ENCODE measurements at places on chromosomes 4 and X.

- no peak for DNase-seq
Observed at GRCh38 chrX:124215786-124216185, 116.7 kb upstream of the TEX13D start.

GRCh38 chr4:109243871-109244270 is 58.6 kb downstream of the COL25A1 start:
- DNase-seq: no peak

DNA sequence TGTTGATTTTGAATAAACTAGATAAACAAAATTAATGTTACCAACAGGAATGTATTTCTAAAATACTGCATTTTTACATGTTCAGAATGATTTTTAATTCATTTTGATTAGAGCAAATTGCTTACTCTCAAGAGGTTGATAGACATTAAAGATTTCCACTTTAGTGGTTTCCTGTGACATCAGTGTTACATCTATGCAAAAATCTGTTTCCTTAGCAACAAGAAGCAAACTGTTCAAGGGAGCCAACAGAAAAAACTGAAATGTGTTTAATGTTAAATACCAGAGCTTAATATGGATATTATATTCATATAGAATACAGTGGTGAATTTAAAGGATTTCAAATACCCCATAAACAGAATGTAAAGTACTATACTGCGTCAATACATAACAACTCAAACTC is 277.8 kb downstream of the GABRG1 start:
- no peak for DNase-seq

DNA sequence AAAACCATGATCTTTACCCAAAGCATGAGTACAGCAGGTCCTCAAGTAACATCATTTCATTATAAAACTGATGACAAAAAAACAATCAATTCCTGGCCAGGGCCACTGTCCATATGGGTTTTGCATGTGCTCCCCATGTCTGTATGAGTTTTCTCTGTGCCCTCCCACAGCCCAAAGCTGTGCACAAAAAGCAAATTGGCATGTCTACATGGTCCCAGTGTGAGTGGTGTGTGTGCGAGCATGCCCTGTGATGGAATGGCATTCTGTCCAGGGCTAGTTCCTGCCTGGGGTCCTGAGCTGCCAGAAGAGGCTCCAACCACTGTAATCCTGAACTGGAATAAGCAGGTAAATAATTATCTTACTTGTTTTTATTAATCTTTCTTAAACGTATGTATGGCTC is 28.4 kb downstream of the SMARCA1 start:
- DNase-seq: no peak

GRCh38 chr4:90113881-90114457 is 13.2 kb upstream of the CCSER1 start:
- DNase-seq: no peak

DNA sequence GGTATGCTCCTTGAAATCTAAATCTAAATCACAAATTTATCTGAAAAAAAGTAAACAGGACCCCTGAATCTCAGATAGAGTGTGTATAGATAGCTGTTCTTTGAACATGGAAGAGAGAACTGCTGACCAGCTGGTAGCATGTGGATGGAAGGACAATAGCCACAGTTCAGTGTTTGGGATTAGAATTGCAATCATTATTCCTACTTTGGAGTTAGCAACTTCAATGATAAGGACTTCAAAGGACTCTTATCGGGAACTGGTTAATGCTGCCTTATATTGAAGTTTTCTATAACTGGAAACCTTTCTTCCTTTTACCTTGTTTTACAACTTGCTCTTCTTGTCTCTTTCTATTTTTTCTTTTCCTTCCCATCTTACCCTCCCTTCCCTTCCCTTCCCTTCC is 5.0 kb downstream of the AFM start:
- DNase-seq: no peak

GRCh38 chrX:137151403-137151802 is 117.6 kb upstream of the GPR101 start:
- DNase-seq: no peak

DNA sequence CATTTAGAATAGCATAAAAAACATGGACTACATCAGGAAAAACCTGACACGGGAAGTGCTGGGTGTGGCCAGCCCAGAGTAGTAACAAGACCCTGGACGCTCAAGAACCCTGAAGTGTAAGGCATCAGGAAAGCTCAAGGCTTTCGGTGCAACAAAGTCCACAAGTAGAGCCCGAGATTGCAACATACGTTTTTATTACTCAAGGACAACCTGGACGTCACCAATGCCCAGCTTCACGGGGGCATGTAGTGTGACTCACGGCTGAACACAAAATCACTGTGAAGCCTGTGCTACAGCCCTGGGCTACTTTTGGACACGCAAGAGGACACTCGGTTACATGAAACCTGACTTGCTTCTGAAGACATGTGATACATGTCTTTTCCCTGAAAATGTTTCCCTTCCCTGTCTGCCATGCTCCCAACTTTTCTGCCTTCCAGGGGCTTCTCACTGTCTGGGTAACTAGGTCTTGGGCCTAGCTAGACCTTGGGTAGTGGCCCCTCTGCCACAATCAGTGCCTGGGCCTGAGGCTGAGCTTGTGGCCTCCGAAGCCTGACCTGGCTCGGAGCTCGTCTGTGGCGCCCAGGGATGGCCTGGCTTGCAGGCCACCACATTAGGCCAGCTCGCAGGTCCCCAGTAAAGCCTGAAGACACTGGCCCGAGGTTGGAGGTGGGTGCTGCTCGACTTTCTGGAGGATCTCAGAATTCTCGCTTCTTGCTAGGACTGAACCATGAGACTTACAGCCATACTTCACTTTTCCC is 9.2 kb downstream of the IRAK1 start:
- no peak for DNase-seq

- no peak for DNase-seq
Observed at GRCh38 chr4:123937581-123937980, 541.0 kb downstream of the SPRY1 start.

DNA sequence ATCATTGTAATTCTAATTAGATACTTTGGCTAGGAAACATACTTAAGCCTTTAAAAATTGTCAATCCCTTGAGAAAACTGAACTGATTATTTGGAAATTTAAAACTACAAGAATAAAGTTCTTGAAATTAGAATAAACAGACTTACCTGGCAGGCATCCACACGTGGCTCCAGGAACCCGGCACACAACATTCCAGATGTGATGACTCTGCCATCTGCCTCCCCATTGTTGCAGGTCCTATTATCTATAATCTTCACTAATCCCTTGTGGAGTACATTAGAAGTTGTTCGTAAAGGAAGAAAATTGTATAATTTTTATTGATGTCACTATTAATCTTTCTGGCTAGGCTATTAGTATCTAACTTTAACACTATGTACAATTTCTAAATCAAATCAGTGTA is 16.2 kb upstream of the GNRHR start:
- DNase-seq: no peak

DNA sequence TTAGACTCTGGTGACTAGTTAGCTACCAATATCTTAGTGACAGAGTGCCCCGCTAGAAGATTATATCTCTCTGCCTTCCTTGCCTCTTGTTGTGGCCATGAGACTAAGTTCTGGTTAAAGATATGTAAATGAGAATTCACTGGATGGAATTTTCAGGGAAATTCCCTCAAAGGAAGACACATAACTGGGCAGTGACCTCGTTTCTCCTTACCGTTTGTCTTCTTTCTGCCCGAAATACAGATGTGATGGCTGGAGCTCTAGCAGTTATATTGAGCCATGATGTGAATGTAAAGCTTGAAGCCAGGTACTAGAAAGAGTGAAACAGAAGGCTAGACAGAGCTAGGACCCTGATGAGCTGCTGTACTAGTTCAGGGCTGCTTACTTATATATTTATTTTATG is 80.5 kb downstream of the FHDC1 start:
- no peak for DNase-seq

DNA sequence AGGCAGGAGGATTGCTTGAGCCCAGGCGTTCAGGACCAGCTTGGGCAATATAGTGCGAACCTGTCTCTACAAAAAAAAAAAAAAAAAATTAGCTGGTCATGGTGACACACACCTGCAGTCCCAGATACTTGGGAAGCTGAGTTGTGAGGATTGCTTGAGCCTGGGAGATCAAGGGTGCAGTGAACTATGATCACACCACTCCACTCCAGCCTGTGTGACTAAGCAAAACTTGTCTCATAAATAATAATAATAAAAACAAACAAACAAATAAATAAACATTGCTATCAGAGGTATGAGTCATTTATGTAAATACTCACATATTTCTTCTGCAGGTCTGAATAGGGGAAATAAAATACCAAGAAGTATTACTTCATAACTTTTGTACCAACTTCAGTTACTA is 1372.7 kb upstream of the AGA start:
- DNase-seq: no peak

DNA sequence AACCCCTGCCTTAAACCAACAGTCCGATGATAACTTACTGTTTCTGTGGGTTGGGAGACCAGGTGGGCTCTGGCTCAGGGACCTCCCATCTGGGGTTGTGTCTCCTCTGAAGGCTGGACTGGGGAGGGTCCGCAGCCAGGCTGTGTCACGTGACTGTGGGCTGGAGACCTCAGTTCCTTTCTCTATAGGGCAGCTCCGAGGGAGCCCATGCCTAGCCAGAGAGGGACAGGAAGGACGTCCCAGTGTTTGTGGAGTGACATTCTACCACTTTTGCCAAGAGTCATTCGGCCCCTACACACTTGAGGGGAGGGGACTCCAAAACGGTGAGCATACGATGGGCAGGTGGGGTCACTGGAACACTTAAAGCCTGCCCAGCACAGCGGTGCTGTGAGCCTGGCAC is 4.5 kb downstream of the PCGF3 start:
- DNase-seq: no peak

DNA sequence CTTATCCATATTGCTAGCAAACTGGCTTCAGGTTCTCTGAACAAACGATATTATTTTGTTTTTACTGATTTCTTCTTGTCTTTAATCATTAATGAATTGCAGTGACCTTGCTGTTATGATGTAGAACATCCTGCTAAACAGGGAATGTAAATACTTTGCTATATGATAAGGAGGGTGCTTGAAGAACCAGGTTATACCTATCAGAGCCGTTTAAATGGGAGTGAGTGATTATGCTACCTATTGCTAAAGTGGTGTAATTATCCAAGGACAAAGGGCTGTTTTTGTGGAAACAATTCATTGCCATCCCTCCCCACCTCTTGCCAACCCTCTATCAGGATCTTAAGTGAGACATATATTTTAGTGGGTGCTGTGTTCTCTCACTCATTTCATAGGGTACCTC is 788.9 kb downstream of the RPA4 start:
- DNase-seq: no peak

DNA sequence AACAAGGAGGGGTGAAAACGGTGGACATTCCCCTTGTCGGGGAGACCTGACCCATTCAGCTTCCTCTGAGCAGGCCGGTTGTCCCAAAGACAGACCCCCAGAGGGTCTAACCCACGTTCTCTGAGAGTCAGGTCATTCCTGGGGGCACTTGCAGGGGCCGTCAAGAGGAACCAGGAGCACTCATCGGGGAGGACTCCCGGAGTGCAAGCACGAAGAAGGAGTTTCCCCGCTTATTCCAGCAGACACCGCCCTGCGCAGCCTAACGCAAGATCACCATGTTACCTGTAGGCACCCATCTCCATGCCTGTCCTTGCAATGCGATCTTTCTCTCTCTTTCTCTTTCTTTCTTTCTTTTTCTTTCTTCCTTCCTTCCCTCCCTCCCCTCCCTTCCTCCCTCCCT is 154.2 kb downstream of the SHOX start:
- no peak for DNase-seq

Measured in activated T-helper 1 cell treated with anti-CD3 and anti-CD28 coated beads, Interleukin-2, amount 50 U/mL, for 16 hours (primary cell).